ENCODE measurements at places on chromosomes 3 and 15. TPM values are rescaled to one million over a fixed set of nuclear protein-coding genes. Genes with fewer than 3 reads are reported as not detected.

- peaks cover 8% of the 10 kb centered on the region for H3K27me3 ChIP-seq
- H3K27ac ChIP-seq = no peak overlapping the region
- no peak for DNase-seq
- H3K4me3 ChIP-seq = no peak overlapping the region
- H3K4me1 ChIP-seq = no peaks in the 10 kb centered on the region
- no peaks in the 10 kb centered on the region for H3K36me3 ChIP-seq
Observed at GRCh38 chr15:39153716-39154115, 427.2 kb upstream of the THBS1 start.

- H3K4me3 ChIP-seq = no peak overlapping the region
- no peaks in the 10 kb centered on the region for H3K27me3 ChIP-seq
- H3K27ac ChIP-seq = no peak overlapping the region
- no peaks in the 10 kb centered on the region for H3K4me1 ChIP-seq
Observed at GRCh38 chr3:164577667-164578210, 500.6 kb downstream of the SI start.

Gene GOLGA6L4
- 1.0 TPM for total RNA-seq

Gene GRAMD1C
- 0.97 TPM for total RNA-seq

GRCh38 chr3:26438325-26438940 lies 184.1 kb upstream of the LRRC3B start:
- H3K27me3 ChIP-seq = no peaks in the 10 kb centered on the region
- no peak for DNase-seq
- no peaks in the 10 kb centered on the region for H3K4me1 ChIP-seq
- no peak overlapping the region for H3K27ac ChIP-seq
- no peak overlapping the region for H3K4me3 ChIP-seq

GRCh38 chr3:117628823-117629291 lies 919.3 kb downstream of the TUSC7 start:
- H3K27ac ChIP-seq = no peak overlapping the region
- no peak overlapping the region for H3K4me3 ChIP-seq
- no peaks in the 10 kb centered on the region for H3K4me1 ChIP-seq
- no peaks in the 10 kb centered on the region for H3K27me3 ChIP-seq
- no peaks in the 10 kb centered on the region for H3K36me3 ChIP-seq

GRCh38 chr3:19232566-19232965 lies 84.3 kb downstream of the KCNH8 start:
- no peak overlapping the region for H3K4me3 ChIP-seq
- no peak for DNase-seq
- peaks cover 5% of the 10 kb centered on the region for H3K27me3 ChIP-seq
- no peaks in the 10 kb centered on the region for H3K4me1 ChIP-seq
- no peaks in the 10 kb centered on the region for H3K36me3 ChIP-seq

GRCh38 chr15:69323893-69324430 lies 25.2 kb downstream of the PAQR5 start:
- no peak overlapping the region for H3K27ac ChIP-seq
- no peak overlapping the region for H3K4me3 ChIP-seq
- peaks cover 18% of the 10 kb centered on the region for H3K27me3 ChIP-seq

DNA sequence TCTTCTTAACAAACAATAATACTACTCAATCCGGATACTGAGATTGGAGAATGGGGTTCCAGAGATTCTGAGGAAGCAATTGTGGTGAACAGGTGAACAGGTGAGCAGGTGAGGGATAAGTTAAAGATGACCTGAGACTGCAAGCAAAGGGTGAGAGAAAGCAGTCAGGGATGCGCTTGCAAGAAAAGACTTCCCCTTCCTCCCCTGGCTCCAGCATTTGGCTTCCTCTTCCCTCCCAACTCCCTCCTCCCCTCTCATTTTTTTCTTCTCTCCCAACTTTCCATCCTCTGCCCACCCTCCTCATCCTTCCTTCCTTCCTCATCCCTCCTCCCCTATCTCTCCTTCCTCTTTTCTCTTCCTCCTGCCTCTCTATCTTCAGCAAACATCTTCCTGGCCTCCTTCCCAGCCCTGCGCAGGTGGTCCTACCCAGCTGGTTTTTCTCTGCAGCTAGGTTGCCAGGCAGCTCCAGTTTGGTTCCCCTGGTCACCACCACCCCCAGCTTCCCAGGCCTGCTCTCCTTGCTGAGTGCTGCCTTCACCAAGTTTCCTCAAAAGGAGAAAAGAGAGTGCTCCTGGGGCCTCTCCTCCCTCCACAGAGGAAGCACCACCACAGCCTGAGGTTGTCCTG lies 10.4 kb upstream of the VIPR1 start:
- no peaks in the 10 kb centered on the region for H3K36me3 ChIP-seq
- DNase-seq = no peak
- H3K27me3 ChIP-seq = no peaks in the 10 kb centered on the region
- no peak overlapping the region for H3K27ac ChIP-seq
- no peaks in the 10 kb centered on the region for H3K4me1 ChIP-seq
- no peak overlapping the region for H3K4me3 ChIP-seq

- no peak overlapping the region for H3K4me3 ChIP-seq
- no peak overlapping the region for H3K27ac ChIP-seq
- DNase-seq = no peak
- peaks cover 5% of the 10 kb centered on the region for H3K4me1 ChIP-seq
Observed at GRCh38 chr3:8625991-8626390, 18.6 kb downstream of the SSUH2 start.

Gene KCNMB2
- total RNA-seq = not detected

GRCh38 chr3:32220006-32220405 lies 18.5 kb upstream of the CMTM8 start:
- DNase-seq = no peak
- no peaks in the 10 kb centered on the region for H3K4me1 ChIP-seq
- H3K27me3 ChIP-seq = no peaks in the 10 kb centered on the region
- H3K36me3 ChIP-seq = no peaks in the 10 kb centered on the region
- no peak overlapping the region for H3K27ac ChIP-seq
- H3K4me3 ChIP-seq = no peak overlapping the region
